ENCODE measurements at places on chromosomes 1 and 21. TPM values are rescaled to one million over a fixed set of nuclear protein-coding genes. Genes with fewer than 3 reads are reported as not detected.

The ELOA gene
- total RNA-seq, result 31.7 TPM

The ZFP69 gene
- 4.3 TPM for total RNA-seq

The HES5 gene
- not detected for total RNA-seq

The ESPN gene
- total RNA-seq, result 13.5 TPM

The MRPL39 gene
- 19.1 TPM for total RNA-seq

The NUDT4B gene
- total RNA-seq, result 0.58 TPM

The NCF2 gene
- 6.7 TPM for total RNA-seq

The CLDN17 gene
- not detected for total RNA-seq

The PDZK1 gene
- total RNA-seq, result not detected

The FABP3 gene
- total RNA-seq, result 1.2 TPM

The ZNF670 gene
- total RNA-seq, result 3.3 TPM

The SPAG17 gene
- not detected for total RNA-seq

The DNAI4 gene
- 7.9 TPM for total RNA-seq

The OR6N1 gene
- not detected for total RNA-seq

The LRRC38 gene
- total RNA-seq, result not detected

The KRTAP11-1 gene
- total RNA-seq, result not detected

Data from CD4-positive, alpha-beta memory T cell (primary cell).